CD4-positive, alpha-beta T cell treated with Interleukin-17A for 4 hours (primary cell): ENCODE measurements at places on chromosomes 11 and 22.
A peak's percentile ranks its signal among the peaks of the same experiment; 100 is the strongest.

GRCh38 chr11:32821917-32822560 is 7.7 kb upstream of the PRRG4 start:
- DNase-seq, result no peak

- no peak for DNase-seq
These were observed 1.0 kb downstream of the BLID start for GRCh38 chr11:122114976-122115375.

DNA sequence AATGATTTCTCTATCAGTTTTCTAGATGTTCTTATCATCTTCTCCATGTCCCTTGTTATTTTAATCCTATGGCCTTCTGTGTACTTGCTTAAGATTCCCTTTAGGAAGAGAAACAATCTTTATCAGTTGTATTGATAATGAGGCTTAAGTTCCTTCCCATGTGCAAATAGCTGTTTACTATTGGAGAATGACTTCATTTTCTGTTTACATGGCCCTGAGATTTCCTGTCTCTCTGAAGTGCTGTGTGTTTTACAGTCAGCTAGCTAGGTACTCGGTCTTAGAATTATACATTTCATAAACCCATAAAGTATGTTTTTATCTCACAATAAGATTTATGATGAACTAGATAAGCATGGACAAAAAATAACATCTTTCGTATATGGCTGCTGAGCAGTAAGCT is 67.5 kb upstream of the CCDC179 start:
- DNase-seq, result no peak

- no peak for DNase-seq
These were observed 71.7 kb downstream of the DBX1 start for GRCh38 chr11:20088397-20089225.

- DNase-seq, result no peak
These were observed 23.0 kb downstream of the ZFTA start for GRCh38 chr11:63745304-63746170.

GRCh38 chr22:42343531-42344081 is 73.2 kb upstream of the TCF20 start:
- peak; percentile 67 for DNase-seq

- DNase-seq, result no peak
These were observed 77.9 kb upstream of the PARVG start for GRCh38 chr22:44102856-44103255.

- DNase-seq, result peak; percentile 74
These were observed 616 bp downstream of the BTBD10 start for GRCh38 chr11:13462311-13462900.

GRCh38 chr11:124722176-124722575 is 17.6 kb upstream of the NRGN start:
- no peak for DNase-seq

DNA sequence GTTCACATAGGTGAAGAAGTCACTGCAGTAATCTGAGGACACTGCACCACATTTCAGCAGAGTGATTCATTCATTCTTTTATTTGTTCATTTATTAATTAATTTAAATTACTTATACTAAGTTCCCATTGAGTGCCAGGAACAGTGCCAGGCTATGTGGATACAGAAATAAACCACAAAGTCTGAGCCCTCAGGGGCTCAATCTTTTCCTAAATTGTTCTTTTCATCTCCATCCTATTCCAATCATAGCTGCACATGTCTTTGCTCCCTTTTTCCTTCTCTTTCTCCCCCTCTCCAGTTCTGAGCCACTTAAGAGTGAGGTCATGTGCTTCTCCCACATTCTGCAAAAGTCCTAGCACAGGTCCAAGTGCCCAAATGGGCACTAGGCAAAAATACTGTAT is 4.9 kb downstream of the SYTL2 start:
- no peak for DNase-seq

- no peak for DNase-seq
These were observed 37.1 kb upstream of the SWAP70 start for GRCh38 chr11:9626496-9627394.

- DNase-seq, result no peak
These were observed 1.4 kb downstream of the CEP57 start for GRCh38 chr11:95791709-95792033.

GRCh38 chr11:78312712-78313111 is 104.9 kb downstream of the GAB2 start:
- DNase-seq, result no peak

DNA sequence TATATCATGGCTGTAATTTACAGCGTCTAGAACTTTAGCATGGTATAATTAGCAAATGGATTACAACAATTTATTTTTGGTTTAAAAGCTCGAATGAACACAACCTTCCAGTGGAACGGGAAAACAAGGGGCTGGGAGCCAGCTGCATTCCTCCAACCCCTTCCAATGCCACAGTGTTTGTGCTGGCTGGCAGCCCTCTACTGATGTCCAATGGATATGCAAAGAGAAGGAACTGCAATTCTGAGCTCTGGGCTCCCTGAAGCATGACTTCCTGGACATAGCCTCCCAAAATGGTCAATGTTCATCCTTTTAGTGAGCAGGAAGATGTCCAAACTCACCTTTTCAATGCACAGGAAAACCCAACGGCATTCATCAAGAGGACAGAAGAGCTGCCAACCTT is 288.3 kb downstream of the TENM4 start:
- DNase-seq, result no peak

DNA sequence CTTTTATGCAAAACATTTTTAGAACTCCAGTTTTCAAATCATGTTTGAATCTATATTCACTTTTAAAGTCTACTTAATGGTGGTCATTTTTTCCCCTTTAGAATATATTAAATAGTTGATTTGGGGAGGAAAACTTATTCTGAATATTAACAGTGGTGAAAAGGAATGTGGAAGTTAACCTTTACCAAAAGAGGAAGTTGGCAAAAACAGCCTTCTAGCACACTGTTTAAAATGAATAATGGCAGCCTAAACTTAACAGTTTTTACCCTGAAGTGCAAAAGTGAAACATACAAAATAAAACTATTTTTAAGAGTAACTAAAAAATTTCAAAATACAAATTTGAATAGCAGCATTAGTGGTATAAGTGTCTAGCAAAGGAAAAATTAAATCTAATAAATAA is 86.4 kb downstream of the GRK3 start:
- DNase-seq, result no peak

DNA sequence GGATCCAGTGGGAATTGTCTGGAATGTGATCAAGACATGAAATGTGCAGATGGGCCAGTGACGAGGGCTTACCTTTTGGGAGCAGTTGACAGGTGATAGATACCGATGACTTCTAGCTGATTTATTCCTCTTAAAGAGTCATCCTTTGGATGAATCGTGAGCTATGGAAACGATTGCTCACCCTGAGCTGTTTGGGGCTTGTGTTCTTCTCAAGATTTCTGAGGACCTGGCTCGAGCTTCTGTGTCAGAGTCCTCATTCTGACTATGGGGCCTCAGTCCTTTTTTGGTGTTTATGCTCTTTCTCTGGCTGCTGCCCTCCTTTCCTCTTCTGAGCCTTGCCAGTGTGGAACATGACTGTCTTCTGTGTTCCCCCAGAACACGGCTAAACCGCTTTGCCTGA is 11.9 kb upstream of the AMPD3 start:
- no peak for DNase-seq

DNA sequence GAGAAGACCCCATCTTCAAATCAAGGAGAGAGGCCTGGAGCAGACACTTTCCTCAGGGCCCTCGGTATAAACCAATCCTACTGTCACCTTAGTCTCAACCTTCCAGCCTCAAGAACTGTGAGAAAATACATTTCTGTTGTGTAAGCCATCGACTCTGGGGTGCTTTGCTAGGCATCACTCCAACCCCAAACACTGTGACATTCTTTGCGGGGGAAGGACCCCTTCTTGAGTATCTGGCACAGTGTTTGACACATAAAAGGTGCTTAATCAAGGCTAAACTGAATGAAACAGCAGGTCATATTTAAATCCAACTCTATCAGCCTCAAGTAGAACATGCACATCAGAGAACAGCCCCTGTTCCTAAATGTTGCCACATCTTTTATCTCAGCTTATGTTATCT is 558.1 kb downstream of the INSC start:
- DNase-seq, result no peak

DNA sequence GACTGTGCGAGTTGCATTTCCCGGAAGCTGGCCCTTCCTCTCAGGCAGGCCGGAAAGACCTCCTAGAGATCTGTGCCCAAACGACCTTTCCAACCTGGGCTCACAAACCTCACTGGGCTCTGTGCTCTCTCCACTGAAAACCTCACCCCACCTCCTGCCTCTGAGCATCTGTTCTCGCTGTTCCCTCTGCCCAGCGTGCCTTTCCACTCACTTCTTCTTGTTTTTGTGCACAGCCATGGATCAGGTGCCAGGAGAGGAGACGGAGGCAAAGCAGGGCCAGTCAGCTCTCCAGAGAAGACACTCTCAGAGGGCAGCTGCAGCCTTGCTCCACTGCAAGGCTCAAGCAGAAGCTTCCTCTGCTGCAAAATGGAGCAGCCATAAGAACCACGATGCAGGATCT is 10.9 kb upstream of the CPT1A start:
- DNase-seq, result no peak

- DNase-seq, result no peak
These were observed 166.0 kb upstream of the RASSF10 start for GRCh38 chr11:12842933-12843636.

GRCh38 chr11:74535371-74536160 is 42.0 kb upstream of the LIPT2 start:
- DNase-seq, result no peak

DNA sequence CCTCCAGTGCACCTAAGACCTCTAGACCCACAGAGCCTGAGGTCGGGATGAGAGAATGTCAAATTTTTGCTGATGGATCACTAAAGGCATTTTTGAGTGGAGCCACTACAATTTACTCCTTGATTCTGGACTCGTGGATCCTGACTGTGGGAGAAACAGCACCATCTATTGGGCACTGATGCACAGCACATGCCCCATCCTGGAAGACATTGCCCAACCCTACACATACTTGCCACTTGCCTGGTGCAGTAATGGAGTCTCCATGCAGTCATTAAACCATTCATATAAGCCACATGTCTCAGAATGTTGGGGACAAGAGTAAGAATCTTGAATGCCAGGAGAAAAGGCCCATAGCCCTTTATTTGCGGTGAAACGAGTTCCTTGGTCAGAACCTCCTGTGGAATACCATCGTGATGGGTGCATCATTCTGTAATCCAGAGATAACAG is 103.9 kb downstream of the GGTLC2 start:
- peak; percentile 58 for DNase-seq

- DNase-seq, result no peak
These were observed 111.4 kb downstream of the SERGEF start for GRCh38 chr11:17901481-17901880.

DNA sequence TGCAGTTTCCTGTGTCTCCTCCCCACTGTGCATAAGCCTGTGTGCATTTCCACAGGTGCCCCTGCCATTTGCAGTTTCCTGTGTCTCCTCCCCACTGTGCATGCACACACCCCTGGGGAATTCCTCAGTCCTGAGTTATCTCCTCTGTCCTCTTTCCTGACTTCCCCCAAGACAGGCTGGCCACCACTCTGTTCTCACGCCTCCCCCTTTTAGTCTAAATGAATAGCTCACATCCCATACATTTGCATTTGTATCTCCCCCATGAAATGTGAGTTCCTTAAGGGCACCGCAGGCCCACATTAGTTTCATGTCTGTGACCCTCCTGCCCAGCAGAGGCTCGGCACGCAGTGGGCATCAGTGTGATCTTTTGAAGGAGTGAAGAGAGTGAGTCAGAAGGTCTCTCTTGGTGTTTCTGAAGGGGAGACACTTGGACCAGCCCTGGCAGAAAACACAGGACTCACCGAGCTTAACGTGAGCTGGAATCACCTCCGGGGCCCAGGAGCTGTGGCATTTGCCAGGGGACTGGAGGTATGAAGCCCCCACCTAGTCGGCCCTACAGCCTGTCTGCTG is 6.2 kb downstream of the LRRC74B start:
- no peak for DNase-seq

DNA sequence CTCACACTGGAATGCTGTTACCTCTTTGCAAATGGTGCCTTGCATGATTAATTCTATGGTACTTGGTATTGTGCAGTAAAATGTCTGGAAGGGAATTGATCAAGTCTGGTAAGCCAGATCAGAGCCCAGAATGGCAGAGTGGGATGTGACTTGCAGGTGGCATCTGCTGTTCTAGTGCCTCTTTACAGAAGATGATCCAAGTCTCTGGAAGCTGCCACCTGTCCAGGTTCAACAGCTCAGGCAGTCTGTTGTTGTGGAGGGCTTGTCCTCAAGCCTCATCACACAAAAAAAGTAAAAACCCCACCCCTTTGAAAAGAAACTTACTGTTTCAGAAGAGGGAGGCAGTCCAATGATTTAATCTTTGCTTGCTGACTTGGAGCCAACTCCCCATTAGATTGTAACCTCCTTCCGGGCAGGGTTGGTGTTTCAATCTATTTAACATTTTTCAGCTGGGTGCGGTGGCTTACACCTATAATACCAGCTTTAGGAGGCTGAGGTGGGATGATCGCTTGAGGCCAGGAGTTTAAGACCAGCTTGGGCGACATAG is 17.1 kb downstream of the ZNRF3 start:
- DNase-seq, result no peak

DNA sequence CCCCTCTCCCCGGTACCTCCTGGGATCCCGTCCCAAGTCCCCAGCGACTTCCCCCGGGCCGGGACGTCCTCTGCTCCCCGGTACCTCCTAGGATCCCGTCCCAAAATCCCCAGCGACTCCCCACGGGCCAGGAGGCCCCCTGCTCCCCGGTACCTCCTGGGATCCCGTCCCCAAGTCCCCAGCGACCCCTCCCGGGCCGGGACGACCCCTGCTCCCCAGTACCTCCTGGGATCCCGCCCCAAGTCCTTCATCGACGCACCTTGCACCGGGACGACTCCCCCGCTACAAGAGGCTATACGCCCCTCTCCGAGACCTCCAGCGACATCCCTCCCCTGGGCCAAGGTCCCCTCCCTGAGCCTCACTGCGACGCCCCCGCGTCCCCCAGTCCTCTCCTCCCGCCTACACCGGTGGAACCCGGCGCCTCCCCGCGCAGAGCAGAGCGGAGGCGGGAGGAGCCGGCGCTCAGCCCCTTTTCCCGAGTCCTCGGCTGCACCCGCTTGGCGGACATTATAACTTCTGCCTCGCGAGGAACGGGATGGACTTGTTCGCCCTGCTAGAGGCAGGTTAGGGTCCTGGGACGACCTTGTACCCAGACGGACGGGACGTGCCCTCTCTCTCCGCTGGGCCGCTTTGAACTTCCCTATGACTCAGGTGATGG is 912 bp downstream of the KREMEN1 start:
- DNase-seq, result peak; percentile 32

GRCh38 chr11:108679045-108679444 is 14.2 kb downstream of the DDX10 start:
- no peak for DNase-seq

GRCh38 chr11:81897639-81898038 is 836.0 kb downstream of the FAM181B start:
- DNase-seq, result no peak

GRCh38 chr22:19535001-19535400 is 10.8 kb upstream of the CLDN5 start:
- DNase-seq, result no peak
